ENCODE measurements at places on chromosomes 7 and 10. TPM values are rescaled to one million over a fixed set of nuclear protein-coding genes. Genes with fewer than 3 reads are reported as not detected.

DNA sequence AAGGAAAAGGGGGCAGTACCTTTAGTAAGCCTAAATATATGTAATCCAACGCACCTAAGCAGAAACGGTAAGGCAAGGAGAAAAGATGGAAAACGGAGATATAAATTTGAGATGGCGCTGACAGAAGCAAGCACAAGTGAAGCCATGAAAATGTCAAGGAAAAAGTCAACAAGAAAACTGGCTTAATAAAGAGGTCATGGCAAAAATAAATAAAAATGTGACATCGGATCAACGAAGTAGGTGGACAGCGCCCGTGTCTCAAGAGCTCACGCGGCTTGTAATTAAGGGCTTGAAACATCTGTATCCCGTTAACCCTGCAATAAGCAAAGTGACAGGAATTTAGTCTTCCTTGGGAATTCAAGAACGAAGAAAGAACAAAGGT is 611 bp downstream of the NDUFA5 start:
- no peak for DNase-seq

ARHGEF35 gene
- total RNA-seq: 4.4 TPM

PRXL2A gene
- total RNA-seq: 24.3 TPM

SNX10 gene
- 5.4 TPM for total RNA-seq

BAMBI gene
- total RNA-seq: 45.4 TPM
